ENCODE measurements at places on chromosomes 7 and 10.
A peak's percentile ranks its signal among the peaks of the same experiment; 100 is the strongest.

DNA sequence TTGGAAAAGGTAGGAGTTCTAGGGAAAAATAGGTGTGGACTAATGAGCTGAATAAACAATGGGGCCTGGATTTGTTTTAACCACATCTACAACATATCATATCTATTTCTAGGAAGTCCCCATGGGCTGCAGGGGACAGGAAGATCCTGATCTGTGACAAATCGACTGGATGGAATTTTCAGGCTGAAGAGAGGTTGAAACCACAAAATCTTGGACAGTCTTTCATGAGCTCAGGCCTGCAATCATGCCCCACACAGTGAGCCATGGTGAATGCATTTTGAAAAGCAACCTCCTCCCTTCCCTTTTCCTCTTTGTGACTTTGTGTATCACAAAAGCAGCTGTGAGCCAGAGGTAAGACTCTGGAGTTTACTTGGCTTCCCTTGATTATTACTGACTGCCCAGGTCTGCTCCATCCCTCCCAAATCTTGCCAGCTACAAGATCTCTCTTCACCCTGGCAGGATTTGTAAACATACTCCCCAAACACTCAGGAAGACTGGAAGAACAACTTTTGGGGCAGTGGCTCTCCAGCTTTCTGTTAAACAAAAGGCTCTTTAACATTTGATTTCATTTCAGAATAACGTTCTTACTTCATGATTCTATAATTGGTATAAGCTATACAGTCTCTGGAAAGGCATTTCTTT, 66.4 kb downstream of the ASAH2B start:
- DNase-seq, result no peak

DNA sequence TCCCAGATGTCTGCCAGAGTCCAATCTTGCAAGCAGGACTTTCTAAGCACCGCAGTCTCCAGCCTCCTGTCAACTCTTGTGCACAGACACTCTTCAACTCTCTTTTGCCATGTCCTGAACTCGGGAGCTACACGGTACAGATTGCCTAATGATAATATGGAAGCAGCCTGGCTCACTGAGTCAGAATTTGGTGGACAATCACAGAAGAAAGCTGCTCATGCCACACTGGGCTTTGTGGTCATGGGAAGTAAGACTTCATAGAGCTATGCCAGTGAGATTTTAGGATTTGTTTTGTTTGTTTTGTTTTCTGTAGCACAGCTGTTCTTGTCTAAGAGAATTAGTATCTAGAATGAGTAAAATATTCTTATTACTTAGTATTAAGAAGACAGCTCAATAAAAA, 144.1 kb upstream of the PRSS58 start:
- no peak for DNase-seq

- no peak for DNase-seq
Observed at GRCh38 chr7:134405299-134405698, 53.6 kb downstream of the AKR1B1 start.

- no peak for DNase-seq
Observed at GRCh38 chr10:126208726-126209302, 179.5 kb downstream of the ADAM12 start.

- no peak for DNase-seq
Observed at GRCh38 chr7:1567896-1568510, 1.8 kb downstream of the PSMG3 start.

- no peak for DNase-seq
Observed at GRCh38 chr7:49787980-49788379, 14.5 kb downstream of the VWC2 start.

- DNase-seq, result peak; percentile 88
Observed at GRCh38 chr7:43572516-43573049, 10.3 kb upstream of the STK17A start.

DNA sequence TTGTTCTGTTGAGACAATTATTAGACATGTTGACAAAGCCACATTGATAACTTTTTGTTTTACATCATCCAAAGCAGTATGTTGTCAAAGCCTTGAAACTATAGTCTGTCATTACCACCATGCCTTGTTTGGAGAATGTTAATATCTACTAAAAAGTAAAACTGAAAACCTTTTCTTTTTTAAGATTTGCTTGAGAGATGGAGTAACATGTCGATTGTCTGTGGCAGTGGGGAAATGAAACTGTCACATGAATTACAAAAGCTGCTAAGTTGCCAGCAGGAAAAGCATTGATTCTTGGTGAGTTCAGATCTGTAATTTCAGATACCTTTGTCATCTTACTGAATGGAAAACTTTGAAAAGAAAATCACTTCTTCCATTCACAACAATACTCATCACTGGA, 69.1 kb downstream of the TFPI2 start:
- no peak for DNase-seq

DNA sequence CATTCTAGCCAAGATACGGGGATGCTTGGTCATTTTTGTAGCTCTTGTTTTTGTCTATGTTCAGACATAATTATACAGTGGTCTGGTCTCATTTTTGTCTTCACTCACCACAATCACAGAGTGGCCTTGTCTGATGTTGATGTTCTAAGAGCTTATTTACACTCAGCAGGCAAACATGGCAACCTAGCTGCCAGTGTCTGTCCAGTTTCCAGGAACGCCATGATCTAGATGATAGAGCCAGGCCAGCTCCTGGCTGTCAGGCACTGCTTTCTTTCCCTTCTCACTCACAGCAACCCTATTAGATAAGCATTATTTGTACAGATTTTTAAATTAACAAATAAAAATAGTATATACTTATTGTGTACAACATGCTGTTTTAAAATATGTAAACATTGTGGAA, 98.6 kb upstream of the PHF14 start:
- no peak for DNase-seq

DNA sequence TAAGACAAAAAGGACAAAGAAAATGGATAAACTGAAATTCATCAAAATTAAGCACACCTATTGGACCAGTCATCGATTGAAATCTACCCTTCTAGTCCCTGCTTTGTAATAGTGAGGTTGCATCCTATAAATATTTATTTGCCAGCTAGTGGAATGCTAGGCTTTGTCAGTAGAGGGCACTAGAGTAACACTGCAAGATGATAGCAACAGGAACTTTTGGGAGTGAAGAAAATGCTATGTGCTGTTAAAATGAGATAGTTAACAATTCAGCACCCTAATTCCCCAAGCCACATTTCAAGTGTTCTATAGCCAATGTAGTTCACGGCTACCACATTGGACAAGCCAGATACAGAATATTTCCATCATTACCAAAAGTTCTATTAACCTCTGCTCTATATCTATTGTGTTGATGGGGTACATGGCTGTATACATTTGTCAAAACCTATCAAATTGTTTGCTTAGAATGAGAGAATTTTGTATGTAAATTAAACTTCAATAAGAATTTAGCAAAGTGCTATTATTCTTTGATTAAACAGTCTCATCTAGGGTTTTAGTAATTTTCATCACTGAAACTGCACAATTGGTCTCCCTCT, 69.8 kb downstream of the LSMEM1 start:
- DNase-seq, result peak; percentile 22

DNA sequence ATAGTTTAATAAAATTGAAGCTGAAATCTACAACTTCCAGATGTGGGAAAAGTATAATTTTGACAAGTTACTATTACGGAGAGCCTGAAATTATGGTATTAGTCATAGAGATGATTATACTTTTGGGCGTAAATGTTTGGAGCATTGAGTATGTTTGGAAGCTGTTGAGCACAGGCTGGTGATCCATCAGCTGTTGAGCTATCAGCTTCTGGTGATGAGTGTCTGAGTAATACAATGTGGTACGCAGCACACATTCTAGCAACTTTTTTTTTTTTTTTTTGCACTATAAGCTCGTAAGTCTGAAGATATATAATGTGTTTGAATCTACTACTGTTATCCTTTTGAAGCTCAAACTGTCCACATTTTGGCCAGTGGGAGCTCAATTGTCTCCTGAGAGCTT, 123.4 kb downstream of the ATE1 start:
- DNase-seq, result no peak

DNA sequence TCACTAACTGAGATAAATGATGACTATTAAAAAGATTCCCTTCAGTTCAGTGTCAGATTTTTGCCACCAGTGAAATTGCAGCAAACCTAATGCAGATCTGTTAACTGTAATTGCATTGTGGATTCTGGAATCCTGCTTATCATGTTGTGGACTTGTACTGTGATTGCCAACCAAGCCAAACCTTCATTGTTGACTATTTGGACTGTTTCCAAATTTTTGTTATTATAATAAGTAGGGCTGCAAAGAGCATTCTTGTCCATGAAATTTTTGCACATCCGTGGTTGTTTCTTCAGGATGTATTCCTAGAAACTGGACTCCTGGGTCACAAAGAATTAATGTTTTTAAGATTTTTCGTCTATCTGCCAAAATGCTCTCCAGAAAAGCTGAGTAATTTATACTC, 281.6 kb upstream of the ZMIZ1 start:
- no peak for DNase-seq

DNA sequence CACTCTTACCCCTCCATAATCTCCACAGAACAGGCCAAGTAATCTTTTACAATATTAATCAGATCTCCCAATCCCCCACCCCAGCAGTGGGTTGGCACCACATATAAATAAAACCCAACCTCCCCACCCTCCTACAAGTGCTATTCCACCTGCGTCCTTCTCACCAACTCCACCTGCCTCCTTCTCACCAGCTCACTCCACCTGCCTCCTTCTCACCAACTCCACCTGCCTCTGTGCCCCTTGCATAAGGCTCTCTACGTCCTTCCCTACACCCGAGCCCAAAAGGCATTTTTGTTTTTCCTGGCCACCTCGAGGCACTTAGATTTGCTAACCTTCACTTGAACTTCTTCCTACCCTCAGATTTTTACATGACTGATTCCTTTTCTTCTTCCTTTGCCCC, 89.7 kb downstream of the ATE1 start:
- no peak for DNase-seq

- no peak for DNase-seq
Observed at GRCh38 chr10:70306181-70306705, 22.4 kb upstream of the NPFFR1 start.

DNA sequence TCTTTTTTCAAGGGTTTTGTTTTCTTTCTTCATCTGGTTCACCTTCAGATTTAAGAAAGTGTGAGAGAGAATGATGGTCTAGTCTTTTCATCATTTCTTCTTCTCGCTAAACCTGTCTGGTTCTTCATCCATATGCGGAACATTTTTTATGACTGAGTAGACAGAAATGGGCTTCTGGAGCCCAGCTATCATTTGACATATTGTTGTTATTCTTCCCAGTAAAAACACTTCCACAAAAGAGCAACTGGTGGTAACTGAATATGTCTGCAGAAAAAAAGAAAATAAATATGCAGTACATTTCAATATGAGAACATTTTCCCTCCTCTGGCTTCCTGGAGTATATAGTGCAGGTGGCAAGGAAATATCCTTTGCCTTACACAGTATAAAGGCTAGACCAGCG, 209.5 kb downstream of the JCAD start:
- DNase-seq, result no peak

GRCh38 chr10:77398986-77399755, 238.4 kb downstream of the KCNMA1 start:
- no peak for DNase-seq

DNA sequence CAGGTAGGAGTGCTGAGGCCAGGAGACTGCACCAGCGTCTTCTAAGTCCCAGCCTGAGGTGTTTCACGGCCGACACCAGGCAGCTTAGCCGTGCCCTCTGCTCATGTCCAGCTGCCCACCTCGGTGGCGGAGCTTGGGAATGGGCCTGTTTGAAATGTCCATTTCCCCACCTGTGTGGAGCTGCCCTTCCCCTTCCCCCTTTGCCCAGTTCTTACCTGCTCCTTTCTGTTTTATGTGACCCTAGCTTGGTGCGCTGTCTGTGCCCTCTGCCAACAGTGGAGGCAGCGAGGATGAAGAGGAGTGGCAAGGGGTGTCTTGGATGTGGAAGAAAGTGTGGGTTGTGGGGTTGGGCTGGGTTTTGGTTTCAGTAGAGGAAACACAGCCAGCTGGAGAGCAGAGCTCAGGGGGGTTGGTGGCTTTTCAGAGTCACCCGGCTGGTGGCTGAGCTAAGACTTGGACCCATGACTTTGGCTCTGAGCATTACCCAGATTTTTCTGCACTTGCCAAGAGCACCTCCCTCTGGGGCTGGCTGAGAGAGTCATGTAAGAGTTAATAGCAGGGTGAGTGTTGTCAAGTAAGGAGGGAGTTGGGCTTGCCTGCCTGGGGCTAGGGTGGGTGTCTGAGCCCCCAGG, 37.4 kb downstream of the GBX1 start:
- DNase-seq, result no peak

- no peak for DNase-seq
Observed at GRCh38 chr10:113496111-113497109, 56.4 kb upstream of the HABP2 start.

DNA sequence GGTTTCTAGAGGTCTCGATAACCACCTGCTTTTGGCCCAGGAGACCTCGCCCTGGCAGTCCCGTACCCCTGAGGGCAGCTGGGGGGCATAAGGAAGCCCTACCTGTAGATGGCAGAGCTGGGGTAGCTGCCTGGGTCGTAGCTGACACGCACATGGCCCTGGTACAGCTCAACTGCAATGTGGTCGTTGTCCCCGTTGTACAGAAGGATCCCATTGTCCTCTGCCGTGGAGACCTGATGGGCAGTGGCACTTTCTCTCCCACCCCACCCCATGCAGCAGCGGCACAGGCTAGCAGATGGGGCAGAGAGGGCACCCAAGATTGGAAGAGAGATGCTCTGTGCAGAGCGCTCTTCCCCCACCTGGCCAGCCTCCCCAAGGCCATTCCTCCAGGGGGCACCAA, 172.5 kb downstream of the LCOR start:
- no peak for DNase-seq

GRCh38 chr10:95716466-95716865, 22.7 kb upstream of the TCTN3 start:
- DNase-seq, result no peak

GRCh38 chr10:89645742-89646172, 715 bp upstream of the PANK1 start:
- DNase-seq, result no peak

- DNase-seq, result no peak
Observed at GRCh38 chr10:118927321-118927720, 102.2 kb upstream of the NANOS1 start.

- DNase-seq, result peak; percentile 84
Observed at GRCh38 chr10:71696628-71697326, 22.8 kb downstream of the C10orf105 start.

DNA sequence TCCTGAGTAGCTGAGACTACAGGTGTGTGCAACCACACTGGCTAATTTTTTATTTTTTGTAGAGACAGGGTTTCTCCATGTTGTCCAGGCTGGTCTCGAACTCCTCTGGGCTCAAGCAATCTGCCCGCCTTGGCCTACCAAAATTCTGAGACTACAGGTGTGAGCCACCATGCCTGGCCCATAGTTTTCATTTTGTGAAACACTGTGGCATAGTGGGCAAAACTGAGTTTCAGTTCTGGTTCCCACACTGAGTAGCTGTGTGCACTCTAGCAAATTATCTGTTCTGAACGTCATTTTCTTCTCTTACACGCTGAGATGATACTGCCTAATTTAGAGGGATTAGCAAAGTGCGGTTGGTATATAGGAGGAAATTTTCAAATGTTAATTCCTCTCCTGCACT, 13.5 kb downstream of the ATP5MK start:
- no peak for DNase-seq

- DNase-seq, result no peak
Observed at GRCh38 chr7:128921866-128922440, 11.4 kb upstream of the KCP start.

GRCh38 chr7:516216-516605, 3.4 kb downstream of the PDGFA start:
- no peak for DNase-seq

GRCh38 chr10:33794460-33794859, 460.0 kb upstream of the NRP1 start:
- no peak for DNase-seq

Data from urothelium cell line (cell line).